ENCODE measurements at places on chromosomes 4 and X. TPM values are rescaled to one million over a fixed set of nuclear protein-coding genes. Genes with fewer than 3 reads are reported as not detected.

The CHRDL1 gene
- 8.8 TPM for polyA plus RNA-seq

The TMPRSS11D gene
- polyA plus RNA-seq, result not detected

The SOWAHD gene
- 1.7 TPM for polyA plus RNA-seq

The IL2 gene
- not detected for polyA plus RNA-seq

The KDR gene
- polyA plus RNA-seq, result 29.1 TPM

The SLC6A8 gene
- 77.0 TPM for polyA plus RNA-seq

The ZCCHC12 gene
- polyA plus RNA-seq, result 99.9 TPM

The GAGE1 gene
- not detected for polyA plus RNA-seq

All from spinal cord (tissue), 10 donors.